ENCODE measurements at places on chromosomes 7 and 10.
A peak's percentile ranks its signal among the peaks of the same experiment; 100 is the strongest.

DNA sequence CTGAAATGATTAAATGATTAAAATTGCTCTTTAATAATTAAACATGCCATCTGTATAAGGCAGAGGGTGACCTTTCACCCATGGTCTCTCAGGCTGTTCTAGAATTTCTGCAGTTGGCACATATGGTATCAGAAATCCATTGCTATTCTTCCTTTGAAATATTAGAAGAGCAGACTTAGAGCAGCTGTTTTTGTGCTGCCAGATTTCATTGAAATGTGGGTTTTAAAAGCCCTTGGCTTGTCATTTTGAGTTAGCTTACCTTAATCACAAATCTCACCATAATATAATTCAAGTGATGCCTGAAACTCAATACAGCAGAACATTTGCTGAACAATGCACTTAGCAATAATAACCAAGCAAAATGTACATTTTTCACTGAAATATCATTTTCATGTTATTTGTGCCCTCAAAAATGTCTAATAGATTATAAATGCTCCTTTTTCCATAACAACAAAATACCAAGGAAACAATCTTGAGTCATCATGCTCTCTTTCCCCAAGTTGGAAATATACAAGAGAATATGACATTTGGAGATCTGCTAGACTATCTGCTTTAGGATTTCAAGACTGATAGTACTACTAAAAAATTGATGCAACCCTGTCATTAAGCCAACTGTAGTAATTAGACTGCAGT lies 16.1 kb upstream of the PTTG1IP2 start:
- DNase-seq, result peak; percentile 74

DNA sequence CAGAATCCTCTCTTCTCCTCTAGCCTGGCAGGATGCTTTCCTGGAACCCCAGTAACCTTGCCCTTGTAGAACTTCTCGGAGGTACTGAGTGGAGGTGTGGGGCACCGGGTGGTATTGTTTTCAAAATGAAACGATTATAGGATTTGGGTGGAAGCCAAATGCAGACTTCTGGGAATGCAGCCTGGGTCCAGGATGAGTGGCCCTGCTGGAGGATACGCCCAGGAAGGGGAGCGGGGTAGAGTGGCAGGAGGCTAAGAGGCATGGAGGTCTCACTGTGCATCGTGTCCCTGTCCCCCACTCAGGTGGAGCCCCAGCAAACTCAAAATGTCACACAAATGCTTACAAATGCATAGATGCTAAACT lies 109.1 kb upstream of the PPIF start:
- no peak for DNase-seq

DNA sequence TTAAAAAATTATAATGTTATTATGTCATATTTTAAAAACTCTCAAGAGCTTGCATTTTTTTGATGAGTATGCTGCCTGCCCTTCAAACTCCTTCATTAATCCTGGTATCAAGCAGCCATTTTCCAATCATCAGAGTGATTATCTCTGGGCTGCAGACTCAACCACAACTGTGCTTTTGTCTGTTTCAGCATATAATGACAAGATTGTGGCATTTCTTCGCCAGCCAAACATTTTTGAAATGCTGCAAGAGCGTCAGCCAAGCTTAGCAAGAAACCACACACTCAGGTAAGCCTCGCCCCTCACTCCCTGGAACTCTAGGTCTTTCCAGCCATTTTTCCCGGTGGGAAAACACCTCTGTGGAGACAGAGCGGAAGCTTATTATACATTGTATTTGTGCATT lies 90.0 kb upstream of the STK17A start:
- no peak for DNase-seq

DNA sequence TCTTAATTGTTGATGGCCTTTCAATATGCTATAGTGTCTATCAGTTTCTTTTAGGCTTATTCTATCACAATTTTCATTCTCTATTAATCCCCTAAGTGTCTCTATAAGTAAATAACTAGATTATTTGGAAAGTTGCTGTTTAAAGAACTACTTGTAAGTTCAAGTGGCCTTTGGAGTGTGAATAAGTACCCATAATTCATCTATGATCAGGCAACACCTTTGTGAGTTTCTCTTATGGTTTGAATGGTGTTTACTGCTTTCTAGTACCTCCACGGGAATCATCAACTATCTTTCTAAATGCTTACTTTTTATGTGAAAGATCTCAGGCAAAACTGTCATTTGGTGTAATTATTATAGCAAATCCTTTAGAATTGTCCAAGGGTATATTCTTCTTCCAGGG lies 166.7 kb downstream of the POU6F2 start:
- DNase-seq, result no peak

GRCh38 chr10:9188022-9188810 lies 1133.7 kb downstream of the GATA3 start:
- no peak for DNase-seq

DNA sequence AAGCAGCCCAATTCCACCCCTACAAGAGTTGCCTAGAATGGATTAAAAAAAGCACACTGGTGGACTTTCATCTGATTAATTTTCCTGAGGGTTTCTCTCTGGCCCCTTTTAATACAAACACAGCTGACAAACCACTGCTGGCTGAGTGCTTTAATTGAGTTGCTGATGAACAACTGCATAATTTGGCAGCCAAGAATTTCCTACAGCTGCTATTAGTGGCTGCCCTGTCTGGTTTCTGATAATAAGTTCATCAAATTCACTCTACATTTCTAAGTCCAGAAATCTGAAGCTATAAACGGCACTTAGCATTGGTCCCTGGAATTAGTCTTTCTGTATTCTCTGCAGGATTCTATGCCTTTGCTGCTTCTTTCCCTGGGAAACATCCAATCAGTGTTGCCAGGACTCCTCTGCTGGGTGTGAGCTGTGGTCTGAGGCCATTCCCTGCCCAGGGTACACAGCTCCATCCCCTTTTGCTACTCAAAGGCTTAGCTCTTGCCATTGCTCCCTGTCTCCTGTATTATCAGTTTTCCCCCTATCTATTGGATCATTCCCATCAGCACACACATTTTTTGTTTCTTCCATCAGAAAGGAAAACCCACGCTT lies 110.6 kb downstream of the LSM5 start:
- DNase-seq, result no peak

DNA sequence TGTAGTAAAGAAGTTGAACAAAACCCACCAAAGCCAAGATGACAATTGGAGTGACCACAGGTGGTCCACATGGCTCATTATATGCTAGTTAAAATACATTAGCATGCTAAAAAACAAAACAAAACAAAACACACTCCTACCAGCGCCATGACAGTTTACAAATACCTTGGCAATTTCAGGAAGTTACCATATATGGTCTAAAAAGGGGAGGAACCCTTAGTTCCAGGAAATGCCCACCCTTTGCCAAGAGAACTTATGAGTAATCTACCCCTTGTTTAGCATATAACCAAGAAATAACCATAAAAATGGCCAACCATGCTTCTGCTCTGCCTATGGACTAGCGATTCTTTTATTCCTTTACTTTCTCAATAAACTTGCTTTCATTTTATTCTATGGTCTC lies 979.1 kb upstream of the POT1 start:
- DNase-seq, result no peak
